Effector memory CD4-positive, alpha-beta T cell (primary cell): ENCODE measurements at places on chromosomes 2 and 18.

DNA sequence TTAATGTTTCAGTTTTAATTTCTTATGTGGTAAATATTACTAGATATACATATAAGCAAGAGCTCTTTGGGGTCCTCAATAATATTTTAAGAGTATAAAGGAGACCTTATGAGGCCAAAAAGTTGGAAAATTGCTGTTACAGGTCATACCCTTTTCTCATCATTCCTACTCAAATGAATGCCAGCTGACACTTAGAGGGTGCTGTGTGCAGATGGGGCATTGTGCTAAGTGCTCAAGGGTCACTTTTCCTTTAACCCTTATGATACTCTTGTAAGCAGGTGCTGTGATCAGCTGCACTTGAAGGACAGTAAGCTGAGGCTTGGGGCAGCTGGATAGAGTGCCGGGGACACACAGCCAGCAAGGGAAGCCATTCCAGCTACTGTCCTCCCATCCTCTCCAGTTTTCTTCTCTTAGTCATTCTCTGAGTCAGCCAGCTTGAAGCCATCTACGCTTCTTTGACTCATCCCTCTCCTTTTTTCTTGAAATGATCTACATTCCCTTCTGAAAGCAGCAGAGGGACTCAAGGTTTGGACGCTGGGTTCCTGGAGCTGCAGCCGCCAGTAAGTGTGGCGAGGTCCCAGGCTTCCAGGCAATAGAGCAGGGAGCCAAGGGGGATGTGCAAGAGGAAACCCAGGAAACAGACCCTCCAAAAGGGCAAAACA, 42.0 kb upstream of the CREB1 start:
- no peak for DNase-seq

DNA sequence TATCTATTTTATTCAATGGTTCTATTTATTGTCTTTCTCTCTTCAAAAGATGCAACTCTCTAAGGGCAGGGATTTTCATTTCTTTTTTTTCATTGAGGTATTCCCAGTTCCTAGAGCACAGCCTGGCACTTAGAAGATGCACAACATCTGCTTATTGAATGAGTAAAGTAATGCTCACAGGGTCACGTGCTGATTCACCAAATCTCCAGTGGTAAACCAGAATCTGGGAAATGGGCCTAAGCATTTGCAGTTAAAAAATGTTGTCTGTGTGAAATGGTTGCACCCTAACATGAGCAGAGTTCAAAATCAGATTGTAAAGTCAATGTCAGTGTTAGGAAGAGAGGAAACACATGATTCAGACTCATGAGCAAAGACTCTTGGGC, 15.8 kb downstream of the SLC8A1 start:
- DNase-seq: no peak

GRCh38 chr2:70891572-70892357, 43.9 kb upstream of the ATP6V1B1 start:
- DNase-seq: no peak

DNA sequence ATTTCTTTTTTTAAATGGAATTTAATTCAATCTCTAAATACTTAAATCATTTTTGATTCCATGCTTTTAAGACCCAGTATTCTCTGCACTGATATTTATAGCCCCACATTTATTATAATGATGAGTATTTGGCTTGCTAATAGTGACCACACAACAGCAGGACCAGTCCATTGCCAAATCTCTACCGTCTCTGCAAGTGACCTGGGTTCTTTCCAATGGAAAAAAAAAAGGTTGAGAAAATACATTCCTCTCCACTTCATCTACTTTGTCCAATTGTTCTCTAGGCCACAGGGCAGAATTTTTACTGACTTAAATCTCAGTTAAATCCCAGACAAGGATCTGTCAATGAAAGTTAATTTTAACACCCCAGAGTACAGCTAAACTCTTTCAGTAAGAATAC, 20.5 kb downstream of the GRB14 start:
- no peak for DNase-seq

- no peak for DNase-seq
Observed at GRCh38 chr2:99478632-99479031, 11.2 kb downstream of the REV1 start.

- no peak for DNase-seq
Observed at GRCh38 chr2:119862127-119862889, 102.6 kb downstream of the PTPN4 start.

- no peak for DNase-seq
Observed at GRCh38 chr18:12703664-12704063, 822 bp downstream of the PSMG2 start.

GRCh38 chr18:46158499-46158898, 54.3 kb downstream of the HAUS1 start:
- no peak for DNase-seq

DNA sequence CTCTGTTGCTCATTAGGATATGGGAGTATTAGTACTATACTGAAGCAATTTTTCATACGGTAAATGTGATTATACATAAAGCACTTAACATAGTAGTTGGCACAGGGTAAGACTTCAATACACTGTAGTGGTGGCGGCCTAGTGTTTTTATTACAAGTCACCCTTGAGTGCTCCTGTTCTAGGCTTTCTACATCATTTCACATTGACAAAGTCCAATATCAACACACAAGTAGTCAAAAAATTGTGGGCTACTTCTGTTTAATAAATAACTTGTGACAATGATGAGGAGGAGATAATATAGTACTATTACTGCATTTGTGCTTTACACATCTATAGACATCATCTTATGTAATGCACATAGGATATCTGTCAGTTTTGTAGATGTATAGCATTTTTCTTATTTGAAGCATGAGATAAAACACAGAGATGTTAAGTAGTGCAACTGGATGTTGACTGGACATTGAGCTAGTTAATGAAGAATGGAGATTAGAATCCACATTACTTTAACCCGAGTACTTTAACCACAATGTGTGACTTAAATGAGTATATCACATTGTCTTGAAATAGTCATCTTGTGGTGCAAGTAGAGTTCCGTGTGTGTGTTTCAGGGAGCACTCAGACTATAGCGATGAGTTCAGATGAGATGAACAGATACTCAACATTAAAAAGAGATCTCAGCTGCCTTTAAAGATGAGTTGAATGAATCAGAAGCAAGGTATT, 134.8 kb downstream of the ZNF385B start:
- DNase-seq: no peak

GRCh38 chr18:25350489-25351251, 1.3 kb downstream of the ZNF521 start:
- no peak for DNase-seq

- no peak for DNase-seq
Observed at GRCh38 chr18:72727038-72727655, 140.6 kb downstream of the NETO1 start.

DNA sequence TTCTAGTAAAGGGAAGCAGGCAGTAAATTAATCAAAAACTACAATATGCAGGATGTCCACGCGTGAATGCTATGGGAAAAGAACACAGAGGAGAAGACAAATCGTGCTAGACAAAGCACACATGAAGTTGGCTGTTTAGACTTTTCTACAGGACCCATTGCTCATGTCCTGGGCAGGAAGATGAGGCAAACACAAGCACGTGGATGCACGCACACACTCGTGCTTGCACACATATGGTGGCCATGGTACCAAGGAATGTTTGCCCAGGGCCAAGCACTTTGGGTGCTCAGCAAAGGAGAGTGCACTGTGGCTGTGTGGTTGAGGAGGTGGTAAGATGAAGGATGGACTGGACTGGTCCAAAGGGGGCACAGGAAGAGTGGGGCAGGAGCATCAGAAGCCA, 80.2 kb upstream of the MCFD2 start:
- no peak for DNase-seq

DNA sequence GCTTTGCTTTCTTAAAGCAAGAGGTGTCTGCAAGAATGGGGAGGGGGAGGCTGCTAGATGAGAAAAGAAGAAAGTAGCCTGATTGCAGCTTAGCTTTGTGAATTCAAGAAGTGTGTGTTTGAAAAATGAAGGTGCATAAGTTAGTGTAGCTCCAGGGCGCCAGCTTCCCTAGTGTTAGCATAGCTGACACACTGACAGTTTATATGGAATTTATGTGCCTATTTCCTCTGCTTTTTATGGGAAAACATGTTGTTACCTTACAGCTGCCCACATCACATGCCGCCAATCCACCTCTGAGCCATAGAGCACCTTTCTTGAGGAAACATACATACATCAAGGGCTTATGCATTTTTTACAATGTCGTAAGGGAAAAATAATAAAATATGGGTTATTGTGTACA, 536.4 kb upstream of the PIK3C3 start:
- no peak for DNase-seq

DNA sequence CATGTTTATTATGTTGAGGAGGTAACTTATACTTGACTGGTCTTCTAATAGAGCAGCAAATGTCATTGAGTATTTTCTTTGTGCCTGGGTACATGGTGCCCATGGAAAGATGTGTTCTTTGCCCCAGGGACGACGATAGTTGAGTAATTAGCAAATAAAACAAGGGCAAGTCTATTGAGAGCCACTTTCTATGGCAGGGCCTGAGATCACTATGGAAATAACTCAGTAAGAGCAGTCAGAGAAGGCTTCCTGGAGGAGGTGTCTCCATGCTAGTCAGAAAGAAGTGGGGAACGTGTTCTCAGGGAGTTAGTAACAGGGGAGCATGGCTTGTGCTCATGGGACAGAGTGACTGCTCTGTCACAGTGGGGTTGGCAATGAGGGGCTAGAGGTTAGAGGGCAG, 28.6 kb downstream of the CTIF start:
- DNase-seq: no peak

DNA sequence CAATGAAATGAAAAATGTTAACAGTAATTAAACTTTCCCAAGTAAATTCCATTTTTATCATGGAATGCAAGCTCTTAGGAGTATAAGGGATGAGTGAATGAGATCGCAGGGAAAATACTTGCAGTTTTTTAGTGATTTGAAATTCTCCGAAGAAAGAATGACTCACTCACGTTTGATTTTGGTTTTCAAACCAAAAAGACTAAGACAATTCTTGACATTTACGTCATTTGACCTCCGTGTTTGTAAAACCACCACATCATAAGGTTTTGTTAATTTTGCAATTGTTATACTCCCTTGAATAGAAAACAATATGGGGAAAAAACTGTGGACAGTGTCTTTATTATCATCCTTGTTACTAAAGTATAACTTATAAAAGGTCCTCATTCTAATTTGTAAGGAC, 29.4 kb downstream of the COL4A4 start:
- no peak for DNase-seq

DNA sequence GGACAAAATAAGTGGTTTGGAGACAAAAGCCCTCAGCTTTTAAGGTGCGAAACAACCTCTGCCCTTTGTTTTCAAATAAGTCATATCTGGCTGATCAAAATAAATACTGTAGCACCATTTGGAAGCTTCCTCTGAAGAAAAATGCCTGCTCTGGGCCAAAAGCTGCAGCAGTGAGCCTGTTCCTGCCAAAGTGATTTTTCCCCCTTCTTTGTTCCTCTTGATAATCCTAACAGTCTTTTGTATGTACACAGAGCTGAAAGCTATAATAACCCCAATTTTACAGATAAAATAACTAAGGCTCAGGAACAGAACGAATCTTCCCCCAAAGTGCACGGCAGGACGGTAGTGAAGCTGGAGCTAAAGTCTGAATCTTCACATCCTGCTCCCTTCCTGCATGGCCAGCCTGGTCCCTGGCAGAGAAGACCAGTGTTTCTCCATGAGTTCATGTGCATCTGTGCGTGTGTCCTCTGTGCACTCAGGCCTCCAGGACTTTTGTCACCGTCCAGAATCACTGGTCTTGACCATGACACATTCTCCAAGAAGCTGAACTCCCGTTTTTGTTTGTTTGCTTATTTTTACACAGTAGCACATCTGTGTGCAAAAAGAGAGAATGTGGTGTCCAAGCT, 2114.1 kb upstream of the PIK3C3 start:
- DNase-seq: no peak

DNA sequence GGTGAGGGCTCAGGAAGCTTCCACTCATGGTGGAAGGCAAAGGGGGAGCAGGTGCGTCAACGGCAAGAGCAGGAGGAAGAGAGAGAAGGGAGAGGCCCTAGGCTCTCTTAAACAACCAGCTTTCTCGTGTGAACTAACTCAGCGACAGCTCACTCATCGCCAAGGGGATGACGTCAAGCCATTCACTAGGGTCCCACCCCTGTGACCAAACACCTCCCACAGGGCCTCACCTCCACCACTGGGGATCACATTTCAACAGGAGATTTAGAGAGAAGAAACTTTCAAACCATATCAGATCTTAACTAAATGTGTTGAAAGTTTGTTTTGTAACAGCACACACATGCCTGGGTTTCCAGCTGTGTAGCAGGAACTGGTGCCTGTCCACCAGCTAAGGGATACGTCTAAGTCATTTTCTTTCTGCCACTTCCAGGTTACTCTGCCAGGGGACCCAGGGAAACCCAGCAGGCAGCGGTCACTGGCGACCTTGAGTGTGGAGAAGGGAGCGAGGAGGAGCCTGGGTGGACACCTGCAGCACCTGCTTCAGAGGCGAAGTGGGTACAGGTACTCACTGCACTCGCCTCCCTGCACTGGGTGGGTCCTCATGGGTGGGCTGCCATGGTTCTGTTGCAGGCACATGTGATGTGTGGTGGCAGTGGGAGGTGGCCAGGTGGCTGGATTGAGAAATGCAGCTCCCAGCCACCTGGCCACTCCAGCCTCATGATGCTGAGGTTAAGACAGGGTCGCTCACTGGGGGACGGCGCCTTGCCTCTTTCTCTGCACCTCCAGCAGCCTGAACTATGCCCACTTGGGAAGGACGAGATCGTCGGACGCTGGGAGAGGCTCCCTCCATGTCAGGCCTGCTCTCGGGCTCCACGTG, 8.4 kb upstream of the GPC1 start:
- DNase-seq: no peak

- DNase-seq: no peak
Observed at GRCh38 chr2:173401716-173402326, 47.1 kb downstream of the CDCA7 start.

DNA sequence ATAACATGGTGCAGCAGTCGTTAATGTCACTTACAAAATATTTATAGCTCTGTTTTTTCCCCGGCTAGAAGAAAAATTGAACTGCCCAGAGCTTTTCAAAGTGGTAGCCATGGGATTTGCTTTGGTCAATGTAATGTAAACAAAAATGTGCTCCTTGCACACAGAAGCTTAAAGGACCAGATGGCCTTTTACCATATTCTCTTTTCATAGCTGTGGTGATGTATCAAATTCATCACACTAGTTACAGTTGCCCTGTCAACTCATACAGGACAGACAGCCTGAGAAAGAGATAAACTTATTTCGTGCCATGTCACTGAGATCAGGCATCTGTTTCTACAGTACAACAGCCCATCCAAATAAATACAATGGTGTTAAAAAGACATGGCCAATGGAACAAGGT, 368.1 kb upstream of the CDH19 start:
- DNase-seq: no peak

GRCh38 chr2:108323619-108324018, 34.9 kb downstream of the SULT1C2 start:
- no peak for DNase-seq
